ENCODE measurements at places on chromosomes 5 and 9. TPM values are rescaled to one million over a fixed set of nuclear protein-coding genes. Genes with fewer than 3 reads are reported as not detected.

Gene ACTBL2
- 0.21 TPM for total RNA-seq

Gene REEP2
- total RNA-seq, result 1.9 TPM

Gene IL7R
- 1.4 TPM for total RNA-seq

Gene CD14
- total RNA-seq, result 1.4 TPM

Gene LRRC70
- 1.5 TPM for total RNA-seq

Measured in tracheal epithelial cell (primary cell).